Activated T-helper 1 cell treated with anti-CD3 and anti-CD28 coated beads, Interleukin-12 subunit alpha, Interleukin-12 subunit beta, Interleukin-2, Interleukin-4 antibody, amounts not matched to agents 30 ng/mL and 10 ng/mL and 1 ng/mL, durations not matched to agents 14 hours and 24 hours and 36 hours (primary cell): ENCODE measurements at places on chromosomes 11 and 22. TPM values are rescaled to one million over a fixed set of nuclear protein-coding genes. Genes with fewer than 3 reads are reported as not detected.

GRCh38 chr22:16806401-16806800 lies 18.8 kb downstream of the XKR3 start:
- H3K27ac ChIP-seq, result no peak overlapping the region
- no peaks in the 10 kb centered on the region for H3K4me1 ChIP-seq
- no peak overlapping the region for H3K4me3 ChIP-seq
- no peaks in the 10 kb centered on the region for H3K36me3 ChIP-seq

GRCh38 chr11:1211838-1212237 lies 11.0 kb upstream of the MUC5B start:
- no peaks in the 10 kb centered on the region for H3K4me1 ChIP-seq
- no peak overlapping the region for H3K4me3 ChIP-seq
- H3K27ac ChIP-seq, result no peak overlapping the region
- no peaks in the 10 kb centered on the region for H3K27me3 ChIP-seq
- H3K36me3 ChIP-seq, result no peaks in the 10 kb centered on the region

- H3K4me3 ChIP-seq, result peak overlapping the region; percentile 85
- no peak for DNase-seq
- peaks cover 16% of the 10 kb centered on the region for H3K36me3 ChIP-seq
- peaks cover 29% of the 10 kb centered on the region for H3K4me1 ChIP-seq
- no peaks in the 10 kb centered on the region for H3K27me3 ChIP-seq
- H3K27ac ChIP-seq, result peak overlapping the region; percentile 79
Measured at GRCh38 chr22:30637701-30638114, 2.1 kb downstream of the SLC35E4 start.

- no peaks in the 10 kb centered on the region for H3K27me3 ChIP-seq
- no peak for DNase-seq
- H3K4me1 ChIP-seq, result peaks cover 37% of the 10 kb centered on the region
- peaks cover 4% of the 10 kb centered on the region for H3K36me3 ChIP-seq
- H3K27ac ChIP-seq, result no peak overlapping the region
Measured at GRCh38 chr22:38208551-38208968, 6.8 kb downstream of the MAFF start.

SERPING1 gene
- not detected in 2 replicates for total RNA-seq

KCNK4 gene
- 0.16 and 0.29 TPM in 2 replicates for total RNA-seq
